Left lung (tissue), 14 donors: ENCODE measurements at places on chromosomes 1 and 21. TPM values are rescaled to one million over a fixed set of nuclear protein-coding genes. Genes with fewer than 3 reads are reported as not detected.

The MAP3K6 gene
- 83.3 TPM for total RNA-seq

The UBE2U gene
- not detected for total RNA-seq

The ARMH1 gene
- 4.0 TPM for total RNA-seq

The LCE2A gene
- not detected for total RNA-seq

The DNAH14 gene
- total RNA-seq, result 15.2 TPM

The FAM167B gene
- 15.2 TPM for total RNA-seq

The CELA3A gene
- total RNA-seq, result not detected

The CFAP74 gene
- 0.23 TPM for total RNA-seq

The ARHGEF16 gene
- 11.8 TPM for total RNA-seq

The NBPF4 gene
- not detected for total RNA-seq

The ERG gene
- 27.6 TPM for total RNA-seq

The LCE1C gene
- total RNA-seq, result not detected

The BNIPL gene
- total RNA-seq, result 5.9 TPM

The ADAMTS1 gene
- total RNA-seq, result 54.2 TPM

DNA sequence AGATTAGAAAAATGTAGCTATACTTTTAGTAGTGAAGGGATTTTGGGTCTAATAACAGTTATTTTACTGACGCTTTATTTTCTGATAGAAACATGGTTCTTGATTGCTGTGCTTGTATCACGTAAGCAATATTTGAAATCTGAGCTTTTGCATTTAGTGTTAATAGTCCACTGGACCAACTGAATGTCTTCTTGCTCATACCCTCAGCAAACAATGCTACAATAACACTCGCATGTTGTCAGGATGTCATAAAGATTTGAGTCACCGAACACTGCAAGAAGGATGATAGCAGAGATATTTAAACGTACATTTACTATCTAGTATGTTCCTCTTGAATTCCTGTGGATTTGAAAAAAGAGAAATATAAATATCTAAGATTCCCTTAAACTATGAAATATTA, 7.5 kb downstream of the DYRK1A start:
- DNase-seq, result no peak

- no peak for DNase-seq
Measured at GRCh38 chr1:1088029-1088800, 14.1 kb upstream of the RNF223 start.

DNA sequence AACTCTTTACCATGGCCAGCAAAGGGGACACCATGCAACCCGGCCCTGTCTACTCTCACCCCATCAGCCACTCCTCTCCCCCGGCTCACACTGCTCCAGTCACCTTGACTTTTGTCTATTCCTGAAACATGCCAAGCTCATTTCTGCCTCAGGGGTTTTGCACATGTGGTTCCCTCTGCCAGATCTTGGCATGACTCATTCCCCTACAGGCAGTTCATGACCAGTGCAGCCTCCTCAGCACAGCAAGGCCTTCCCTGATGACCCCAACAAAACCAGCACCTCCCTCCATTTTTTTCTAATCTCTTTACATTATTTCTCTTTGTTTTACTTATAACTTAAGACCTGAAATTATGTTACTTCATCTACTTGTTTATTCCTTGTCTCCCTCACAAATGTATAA, 58.6 kb upstream of the GJB5 start:
- DNase-seq, result no peak

DNA sequence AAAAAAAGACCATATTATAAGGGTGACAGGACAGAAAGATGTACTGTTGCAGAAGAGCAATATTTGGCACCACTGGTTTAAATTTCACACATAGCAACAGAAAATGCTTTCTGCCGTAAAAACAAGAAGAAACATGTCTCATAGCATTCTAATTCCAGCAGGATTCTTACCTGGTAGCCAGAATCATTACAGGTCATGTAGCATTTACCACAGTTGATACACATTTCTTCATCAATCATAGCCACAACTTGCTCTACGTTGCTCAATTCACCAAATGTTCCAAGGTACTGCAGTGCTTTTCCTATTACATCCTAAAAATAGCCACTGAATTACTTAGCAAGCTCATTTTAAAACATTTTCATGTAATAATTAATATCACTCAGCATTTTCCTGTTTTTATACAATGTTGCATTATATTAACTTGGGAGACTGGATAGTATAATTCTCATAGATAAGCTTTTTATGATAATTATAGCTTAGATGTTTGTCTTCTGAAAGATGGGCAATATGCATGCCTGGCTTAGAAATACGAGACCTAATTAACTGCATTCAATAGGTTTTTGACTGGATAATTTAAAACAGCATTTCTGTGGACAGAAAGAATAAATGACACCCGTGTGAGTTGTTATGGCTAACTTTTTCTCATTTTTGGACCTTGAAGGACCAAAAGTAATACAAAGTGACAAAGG, 360.7 kb downstream of the PTBP2 start:
- no peak for DNase-seq

- peak; percentile 79 for DNase-seq
Measured at GRCh38 chr1:206925106-206925736, 3.5 kb upstream of the FCMR start.

GRCh38 chr1:57916041-57916440, 492.2 kb upstream of the DAB1 start:
- no peak for DNase-seq

- DNase-seq, result no peak
Measured at GRCh38 chr1:195948123-195948895, 659.9 kb downstream of the KCNT2 start.

DNA sequence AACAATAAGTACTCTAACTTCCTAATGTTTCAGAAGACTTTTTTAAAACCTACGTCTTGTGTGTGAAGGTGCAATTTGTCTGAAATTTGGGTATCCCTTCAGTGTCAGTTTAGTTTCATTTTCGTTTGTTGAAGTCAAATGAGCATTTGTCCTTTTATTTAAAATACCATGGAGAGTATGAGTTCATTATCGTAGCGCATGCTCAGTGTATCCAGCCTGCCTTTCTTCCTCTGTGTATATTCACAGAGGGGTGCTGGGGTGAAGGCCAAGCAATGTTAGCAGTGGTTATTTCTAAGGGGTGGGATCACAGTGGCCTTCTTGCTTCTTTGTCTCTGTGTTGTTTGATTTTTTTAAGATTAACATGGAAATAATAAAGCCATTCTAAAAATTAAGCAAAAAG, 43.2 kb downstream of the CNN3 start:
- DNase-seq, result peak; percentile 22

- DNase-seq, result no peak
Measured at GRCh38 chr1:101739826-101740330, 256.8 kb downstream of the OLFM3 start.

DNA sequence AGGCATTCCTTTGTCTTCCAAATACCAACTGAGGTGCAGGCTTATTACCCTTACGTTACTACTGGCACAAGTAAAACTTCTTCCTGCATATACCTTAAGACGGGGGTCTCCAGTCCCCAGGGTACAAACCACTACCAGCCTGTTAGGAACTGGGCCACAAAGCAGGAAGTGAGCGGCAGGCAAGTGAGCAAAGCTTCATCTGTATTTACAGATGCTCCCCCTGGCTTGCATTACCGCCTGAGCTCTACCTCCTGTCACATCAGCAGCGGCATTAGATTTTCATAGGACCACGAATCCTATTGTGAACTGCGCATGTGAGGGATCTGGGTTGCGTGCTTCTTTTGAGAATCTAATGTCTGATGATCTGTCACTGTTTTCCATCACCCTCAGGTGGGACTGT, 113.1 kb downstream of the SLC45A1 start:
- DNase-seq, result no peak

GRCh38 chr1:155127105-155127966, at the start of gene EFNA1:
Gene EFNA1, plus strand, starts transcription at chr1:155127876. Its CDS starts 102 bp downstream, at chr1:155127978.
- DNase-seq, result peak; percentile 91

- no peak for DNase-seq
Measured at GRCh38 chr1:183039985-183040447, 16.8 kb downstream of the LAMC1 start.

GRCh38 chr1:20932437-20932977, 145.4 kb upstream of the HP1BP3 start:
- DNase-seq, result no peak

DNA sequence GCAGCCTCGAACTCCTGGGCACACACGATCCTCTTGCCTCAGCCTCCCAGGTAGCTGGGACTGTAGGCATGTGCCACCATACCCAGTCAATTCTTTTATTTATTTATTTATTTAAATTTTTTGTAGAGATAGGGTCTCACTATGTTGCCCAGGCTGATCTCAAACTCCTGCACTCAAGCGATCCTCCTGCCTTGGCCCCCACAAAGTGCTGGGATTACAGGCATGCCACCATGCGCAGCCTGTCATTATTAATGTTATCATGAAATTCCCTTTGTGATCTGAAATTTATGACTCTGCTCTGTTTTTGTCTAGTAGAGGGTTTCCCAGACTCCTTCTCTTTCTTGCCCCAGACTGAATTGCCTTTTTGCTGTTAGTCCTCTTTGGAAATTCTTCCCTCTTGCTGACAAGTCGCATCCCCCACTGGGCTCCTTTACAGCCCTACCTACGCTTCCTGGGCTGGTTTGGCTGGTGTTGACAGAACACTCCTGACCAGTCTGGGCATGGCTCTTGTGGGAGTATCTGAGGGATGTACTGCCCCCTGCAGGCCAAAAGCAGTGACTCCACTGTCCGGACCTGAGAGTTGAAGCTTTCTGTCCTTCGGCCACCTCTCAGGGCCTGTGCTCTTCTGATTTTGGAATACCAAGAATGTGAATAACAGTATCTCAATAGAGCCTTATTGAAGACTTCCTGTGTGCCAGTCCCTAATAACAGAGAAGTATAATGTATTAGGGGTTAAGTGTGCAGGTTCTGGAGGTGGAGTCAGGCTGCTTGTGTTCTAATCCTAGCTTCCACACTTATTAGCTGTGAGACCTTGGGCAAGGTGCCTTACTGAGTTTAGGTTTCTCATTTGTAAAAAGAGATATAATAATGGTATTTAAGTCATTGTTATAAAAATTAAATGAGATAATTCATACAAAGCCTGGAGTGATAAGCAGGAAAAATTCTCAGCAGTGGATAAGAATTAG, 28.2 kb downstream of the TCEANC2 start:
- peak; percentile 76 for DNase-seq

DNA sequence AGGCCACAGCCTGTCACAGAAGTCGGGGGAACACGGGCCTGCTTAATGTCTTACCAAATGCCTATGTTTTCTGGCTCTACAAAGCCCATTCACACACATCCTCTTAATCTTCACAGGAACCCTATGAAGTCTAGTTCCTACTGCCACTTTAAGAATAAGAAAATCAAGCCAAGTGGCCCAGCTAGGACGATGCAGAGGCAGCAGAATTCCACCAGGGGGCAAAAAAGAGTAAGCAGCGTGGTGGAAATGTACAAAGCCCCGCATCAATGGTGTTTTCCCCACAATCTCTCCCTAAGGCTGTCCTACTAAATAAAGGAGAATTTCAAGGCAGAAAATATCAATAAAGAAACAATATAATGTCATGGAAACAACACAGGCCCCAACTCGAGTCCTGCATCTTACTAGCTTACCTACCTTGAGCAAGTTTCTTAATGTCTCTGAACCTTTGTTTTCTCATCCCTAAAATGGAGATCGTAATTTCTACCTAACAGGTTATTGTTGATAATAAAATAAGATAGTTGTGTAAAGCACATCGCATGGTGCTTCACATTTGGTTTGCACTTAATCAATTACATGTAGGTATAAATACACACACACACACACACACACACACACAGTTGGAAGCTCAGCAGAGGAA, 21.4 kb downstream of the SEC16B start:
- no peak for DNase-seq

DNA sequence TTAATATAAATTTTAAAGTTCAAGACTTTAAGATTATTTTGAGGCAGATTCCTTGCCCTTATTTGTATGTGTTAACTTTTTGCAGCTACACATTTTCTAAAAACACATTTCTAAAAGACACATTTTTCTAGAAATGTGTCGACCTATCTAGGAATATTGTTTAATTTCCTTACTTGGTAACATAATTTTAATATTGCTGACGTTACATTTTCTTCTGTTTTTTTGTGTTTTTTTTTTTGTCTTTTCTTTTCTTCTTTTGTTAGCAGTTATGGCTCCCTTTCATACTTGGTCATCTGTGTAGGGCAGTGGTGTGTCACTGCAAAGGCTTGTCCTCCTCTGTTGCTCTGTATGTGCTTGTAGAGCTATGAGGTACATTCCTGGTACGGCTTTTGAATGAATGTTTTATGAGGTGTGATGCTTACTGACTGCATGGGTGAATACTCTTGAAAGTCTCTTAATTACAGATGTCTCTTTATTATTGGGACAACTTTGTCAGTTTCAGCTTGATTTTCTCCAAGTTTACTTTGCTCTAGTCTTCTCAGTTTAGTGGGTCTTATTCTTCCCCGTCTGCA, 30.1 kb downstream of the LRRC8D start:
- DNase-seq, result no peak

DNA sequence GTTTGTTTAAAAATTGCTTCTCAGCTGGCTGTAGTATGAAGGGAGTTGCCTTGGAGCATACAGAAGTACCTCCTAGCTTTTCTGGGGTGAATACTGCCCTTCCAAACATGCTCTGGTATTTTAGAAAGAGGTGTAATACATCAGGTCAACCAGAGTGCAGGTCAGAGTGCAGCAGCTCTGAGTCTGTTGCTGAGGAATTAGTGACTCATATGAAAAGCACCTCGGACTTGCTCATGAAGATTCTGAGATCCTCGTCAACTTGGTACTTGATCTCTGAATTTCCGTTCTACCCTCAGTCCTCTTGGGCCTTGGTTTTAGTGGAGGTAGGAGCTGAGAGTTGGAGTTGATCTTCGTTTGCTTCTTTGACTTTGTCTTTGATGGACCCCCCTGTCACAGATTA, 67.3 kb downstream of the NOS1AP start:
- DNase-seq, result no peak

GRCh38 chr1:240575981-240576662, 35.8 kb downstream of the GREM2 start:
- DNase-seq, result no peak

DNA sequence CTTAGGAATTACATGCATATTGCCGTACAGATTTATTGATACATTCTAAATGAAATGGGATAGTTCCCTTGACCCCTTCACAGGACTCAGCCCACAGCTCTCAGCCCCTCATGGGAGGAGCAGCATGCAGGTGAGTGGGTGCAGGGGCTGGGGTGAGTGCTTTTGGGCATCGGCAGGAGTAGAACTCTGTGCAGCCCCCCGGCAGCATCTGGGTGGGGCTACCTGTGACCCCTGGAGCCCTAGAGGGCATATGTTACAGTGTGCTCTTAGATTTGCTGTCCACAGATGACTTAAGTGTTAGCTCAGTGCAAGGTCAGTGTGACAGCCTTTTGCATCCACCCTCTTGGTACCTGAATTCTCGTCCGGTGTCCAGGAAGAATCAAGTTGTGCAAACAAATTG, 120.3 kb downstream of the GALNT2 start:
- no peak for DNase-seq

GRCh38 chr1:101147381-101147780, 89.4 kb upstream of the S1PR1 start:
- DNase-seq, result no peak

- peak; percentile 9 for DNase-seq
Measured at GRCh38 chr1:155598842-155599331, 11.1 kb upstream of the MSTO1 start.

DNA sequence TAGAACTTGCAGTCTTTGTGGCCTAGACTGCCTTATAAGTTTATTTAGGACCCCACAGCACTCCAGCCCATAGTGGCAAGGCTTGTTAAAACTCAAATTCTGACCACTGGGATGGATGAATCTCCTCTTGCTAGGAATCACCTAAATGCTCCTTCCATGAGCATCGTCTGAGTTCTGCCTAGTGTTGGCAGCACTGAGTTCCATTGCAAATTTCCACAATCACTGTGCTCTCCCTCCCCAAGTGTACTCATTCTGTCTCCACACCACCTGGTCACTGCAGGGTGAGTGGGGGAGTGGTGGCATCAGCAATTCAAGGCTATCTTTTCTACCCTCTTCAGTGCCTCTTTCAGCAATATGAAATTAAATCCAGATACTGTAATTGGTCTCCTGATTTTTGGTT, 46.7 kb upstream of the PTBP2 start:
- DNase-seq, result no peak
